Stimulated activated CD8-positive, alpha-beta memory T cell treated with anti-CD3 and anti-CD28 coated beads, Interleukin-4, amount 100 ng/mL, for 24 hours (primary cell): ENCODE measurements at places on chromosomes 1 and 21.

GRCh38 chr1:167991546-167991945 is 54.7 kb upstream of the MPC2 start:
- DNase-seq, result no peak

- no peak for DNase-seq
These were observed 84.2 kb downstream of the KIRREL1 start for GRCh38 chr1:158077411-158078256.

- DNase-seq, result no peak
These were observed 55.8 kb downstream of the RNF187 start for GRCh38 chr1:228542981-228543380.

GRCh38 chr21:45639206-45640000 is 4.1 kb upstream of the PCBP3 start:
- DNase-seq, result no peak

- DNase-seq, result no peak
These were observed 60.9 kb upstream of the POU2F1 start for GRCh38 chr1:167159782-167160181.

GRCh38 chr1:103525114-103525606 is 339 bp upstream of the RNPC3 start:
- no peak for DNase-seq

DNA sequence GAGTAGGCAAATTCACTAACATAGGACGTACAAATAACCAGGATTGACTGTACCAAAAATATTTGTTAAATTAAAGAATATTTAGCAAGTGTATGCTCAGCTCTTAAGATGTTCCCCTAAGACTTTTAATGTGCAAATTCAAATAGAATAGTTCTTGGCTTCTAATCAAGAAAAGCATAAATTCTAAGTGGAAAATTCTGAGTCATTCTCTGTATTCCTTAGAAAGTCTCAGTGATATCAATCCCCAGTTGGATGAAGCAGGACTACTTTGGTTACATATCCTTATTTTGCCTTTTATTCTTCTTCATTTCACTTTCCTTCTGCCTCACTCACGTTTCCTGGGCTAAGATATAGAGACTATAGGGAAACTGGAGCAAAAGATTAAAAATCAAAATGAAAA is 130.2 kb downstream of the IFI44 start:
- no peak for DNase-seq

DNA sequence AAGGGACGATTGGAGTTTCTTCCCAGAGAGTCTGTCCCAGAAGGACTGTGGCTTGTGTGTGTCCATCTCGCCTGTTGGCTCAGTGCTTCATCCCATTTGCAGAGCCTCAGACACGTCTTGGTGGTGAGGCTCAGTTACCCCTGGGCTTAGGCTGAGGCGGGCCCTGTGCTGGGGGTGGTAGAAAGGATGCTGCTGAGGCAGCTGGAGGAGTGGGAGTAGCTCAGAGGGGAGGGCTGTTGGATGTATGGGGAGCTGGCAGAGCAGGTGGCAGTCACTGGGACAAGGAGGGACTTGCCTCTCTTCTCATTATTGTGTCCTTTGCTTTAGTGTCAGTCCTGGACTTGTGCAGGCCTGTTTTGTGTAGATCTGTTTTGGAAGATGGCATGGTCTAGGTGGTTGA is 7.3 kb upstream of the MIIP start:
- DNase-seq, result no peak

DNA sequence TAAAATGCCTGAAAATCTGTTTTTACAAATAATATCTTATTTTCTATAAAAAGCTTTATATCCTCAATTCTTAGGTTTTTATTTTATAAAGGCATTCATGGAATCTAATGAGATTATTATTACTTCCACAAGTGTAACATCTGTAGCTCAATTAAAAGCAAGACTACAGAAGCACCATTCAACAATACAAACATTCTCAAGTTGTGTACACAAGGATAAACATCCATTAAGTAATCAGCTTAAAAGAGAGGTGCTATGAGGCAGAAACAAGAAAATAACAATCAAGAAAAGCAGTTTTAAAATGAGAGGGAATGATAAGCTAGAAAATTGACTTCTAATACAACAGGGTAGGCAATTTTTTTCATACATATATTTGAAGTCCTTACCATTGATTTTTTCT is 326.1 kb downstream of the MRPL39 start:
- DNase-seq, result no peak

GRCh38 chr1:37673920-37674319 is 18.4 kb upstream of the CDCA8 start:
- peak; percentile 30 for DNase-seq

GRCh38 chr1:36881068-36881405 is 153.3 kb downstream of the GRIK3 start:
- DNase-seq, result no peak

DNA sequence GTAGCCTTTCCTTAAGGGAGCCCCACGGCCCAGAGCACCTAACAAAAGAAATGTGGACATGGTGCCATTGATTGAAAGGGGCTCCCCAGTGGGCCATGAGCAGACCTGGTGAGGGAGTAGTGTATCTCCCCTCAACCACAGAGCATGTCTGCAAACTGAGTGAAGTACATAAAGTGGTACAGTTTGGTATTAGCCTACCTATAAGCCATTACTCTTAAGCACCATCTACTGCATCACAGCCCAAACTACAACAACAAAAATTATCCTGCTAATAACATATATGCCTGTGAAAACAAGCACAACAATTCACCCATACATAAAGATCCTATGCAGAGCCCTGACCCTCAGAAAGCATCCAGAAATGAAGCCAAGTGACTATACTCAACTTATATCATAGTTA is 407.8 kb downstream of the PTPRC start:
- no peak for DNase-seq

DNA sequence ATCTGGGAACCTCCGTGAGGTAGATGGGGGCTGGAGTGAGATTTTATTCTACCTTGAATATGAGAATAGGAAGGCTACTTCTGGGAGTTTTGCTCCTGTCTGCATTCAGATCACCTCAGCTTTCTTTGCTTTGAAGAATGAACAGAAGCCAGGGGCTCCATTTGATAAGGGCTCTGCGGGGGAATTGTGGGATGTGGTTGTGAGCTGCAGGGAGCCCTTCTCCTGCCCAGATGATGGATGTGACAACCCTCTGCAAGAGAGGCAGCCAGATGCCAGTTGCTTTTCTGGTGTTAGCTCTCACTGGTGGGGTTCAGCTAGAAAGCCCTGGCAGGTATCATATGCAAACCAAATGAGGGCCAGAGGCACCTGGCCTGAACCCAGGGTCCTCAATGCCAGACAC is 21.5 kb downstream of the IER5 start:
- no peak for DNase-seq

GRCh38 chr1:41108696-41109275 is 87.3 kb upstream of the SLFNL1 start:
- no peak for DNase-seq

DNA sequence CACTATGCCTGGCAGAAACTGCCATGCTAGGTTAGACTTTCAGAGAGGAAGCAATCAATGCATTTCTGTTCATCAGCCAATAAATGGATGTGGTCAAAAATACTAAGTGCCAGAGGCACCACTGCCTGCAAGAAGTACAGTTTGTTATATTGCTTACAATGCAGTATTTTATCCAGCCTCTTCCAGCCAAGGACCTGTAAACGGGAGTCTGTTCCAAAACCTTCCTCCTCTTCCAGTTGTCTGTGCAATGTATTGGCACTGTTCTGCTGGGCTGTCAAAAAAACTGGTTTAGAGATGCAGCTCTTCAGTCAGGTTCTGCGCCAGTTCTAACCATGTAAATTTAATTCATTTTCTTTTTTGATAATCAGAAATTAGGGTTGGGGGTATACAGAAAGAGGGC is 175.7 kb downstream of the EIF4G3 start:
- DNase-seq, result no peak

DNA sequence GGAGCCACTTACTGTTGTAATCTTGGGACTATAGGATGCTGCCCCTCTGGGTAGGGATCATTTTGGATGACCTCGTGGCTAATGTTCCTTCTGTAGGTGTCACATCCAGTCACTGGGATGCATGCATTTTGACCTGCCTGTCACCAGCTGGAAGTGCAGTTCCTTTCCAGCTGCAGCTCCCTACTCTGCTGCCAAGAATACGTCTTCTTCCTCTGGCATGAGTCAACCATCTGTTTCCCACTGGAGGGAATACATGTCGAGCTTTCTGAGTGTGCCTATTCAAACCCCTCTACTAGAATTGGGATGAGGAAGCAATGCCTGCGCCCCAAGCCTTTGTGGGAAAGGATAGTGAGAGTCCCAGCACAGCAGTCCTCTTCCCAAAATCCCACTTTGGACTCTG is 415.5 kb upstream of the ADAMTS5 start:
- DNase-seq, result no peak

DNA sequence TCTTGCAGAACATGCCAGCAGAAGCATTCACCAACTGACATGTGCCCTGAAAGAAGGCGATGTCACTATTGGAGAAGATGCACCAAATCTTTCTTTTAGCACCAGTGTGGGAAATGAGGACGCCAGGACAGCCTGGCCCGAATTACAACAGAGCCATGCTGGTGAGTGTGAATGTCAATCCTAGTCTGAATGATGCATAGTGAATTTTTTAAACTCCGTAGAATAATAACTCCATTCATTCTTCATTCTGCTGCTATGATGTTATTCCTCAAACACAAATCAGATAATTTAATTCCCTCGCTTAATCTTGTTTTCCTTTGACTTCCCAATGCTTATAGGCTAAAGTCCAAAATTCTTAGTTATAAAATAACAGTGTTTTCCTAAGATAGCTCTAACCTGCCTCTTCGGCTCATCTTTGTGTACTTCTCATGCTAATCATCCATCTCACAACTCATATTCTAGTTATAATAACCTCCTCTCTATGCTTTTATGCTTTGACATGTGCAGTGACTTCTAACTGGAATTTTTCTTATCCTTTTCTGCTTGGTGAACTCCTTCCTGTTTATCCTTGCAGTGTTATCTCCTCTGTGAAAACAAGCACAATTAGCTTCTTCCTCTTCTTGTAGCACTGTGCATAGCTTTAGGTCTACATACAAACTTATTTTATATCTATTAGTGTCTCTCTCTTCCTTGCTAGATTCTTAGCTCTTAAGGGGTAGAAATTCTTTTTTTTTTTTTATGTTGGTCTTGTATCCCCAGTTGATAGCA is 14.4 kb downstream of the SDCCAG8 start:
- DNase-seq, result no peak

DNA sequence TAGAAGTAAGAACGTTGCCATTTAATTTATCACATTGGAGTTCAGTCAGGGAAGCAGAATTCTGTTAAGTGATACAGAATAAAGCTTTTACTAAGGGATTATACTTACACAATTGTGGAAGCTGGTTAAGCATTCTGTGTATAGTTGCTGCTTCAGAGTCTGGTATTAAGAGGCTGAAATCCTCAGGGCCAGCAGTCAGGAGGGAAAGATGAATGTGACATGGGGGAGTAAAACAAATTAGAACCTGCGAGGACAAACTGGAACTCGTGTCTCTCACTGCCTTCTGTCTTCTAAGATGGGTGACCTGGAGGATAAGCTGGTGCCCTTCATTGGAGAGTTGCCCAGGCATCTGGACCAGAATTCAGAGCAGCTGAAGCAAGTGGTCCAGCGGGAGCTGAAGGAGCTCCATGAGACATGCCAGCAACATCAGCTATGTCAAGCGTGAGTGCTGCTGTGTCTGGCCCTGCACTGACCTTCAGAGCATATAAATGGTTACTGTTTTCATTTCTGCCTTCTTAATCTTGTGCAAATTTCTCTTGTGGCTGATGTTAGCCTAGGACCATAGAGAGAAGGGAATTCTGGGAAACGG is 23.0 kb downstream of the MARK1 start:
- no peak for DNase-seq

- DNase-seq, result no peak
These were observed 4.6 kb upstream of the ID3 start for GRCh38 chr1:23563755-23564374.

DNA sequence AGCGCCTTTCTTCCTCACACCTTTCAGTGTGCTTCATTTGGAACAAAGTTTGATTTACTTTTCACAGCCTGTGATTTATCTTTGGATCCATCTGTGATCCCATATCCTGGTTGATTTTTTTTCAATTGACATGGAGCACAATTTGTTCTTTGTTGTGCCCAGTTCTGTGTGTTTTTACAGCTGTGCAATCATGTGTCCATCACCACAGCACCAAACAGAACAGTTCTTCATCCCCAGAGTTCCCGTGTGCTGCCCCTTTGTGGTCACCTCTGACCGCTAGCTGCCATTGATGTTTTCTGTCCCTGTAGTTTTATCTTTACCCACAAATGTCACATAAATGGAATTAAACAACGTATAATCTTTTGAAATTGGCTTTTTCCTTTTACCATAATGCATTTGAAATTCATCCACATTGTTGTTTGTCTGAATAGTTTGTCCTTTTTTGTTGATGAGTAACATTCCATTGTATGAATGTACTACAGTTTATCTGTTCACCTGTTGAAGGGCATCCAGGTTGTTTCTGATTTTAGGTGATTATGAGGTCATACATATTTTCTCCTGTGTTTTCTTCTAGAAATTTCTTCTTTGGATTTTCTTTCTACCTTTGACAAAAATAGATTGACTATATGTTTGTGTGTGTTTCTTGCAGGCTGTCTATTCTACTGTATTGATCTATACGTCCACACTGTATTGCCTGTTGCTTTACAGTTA is 17.4 kb downstream of the MIGA1 start:
- no peak for DNase-seq

DNA sequence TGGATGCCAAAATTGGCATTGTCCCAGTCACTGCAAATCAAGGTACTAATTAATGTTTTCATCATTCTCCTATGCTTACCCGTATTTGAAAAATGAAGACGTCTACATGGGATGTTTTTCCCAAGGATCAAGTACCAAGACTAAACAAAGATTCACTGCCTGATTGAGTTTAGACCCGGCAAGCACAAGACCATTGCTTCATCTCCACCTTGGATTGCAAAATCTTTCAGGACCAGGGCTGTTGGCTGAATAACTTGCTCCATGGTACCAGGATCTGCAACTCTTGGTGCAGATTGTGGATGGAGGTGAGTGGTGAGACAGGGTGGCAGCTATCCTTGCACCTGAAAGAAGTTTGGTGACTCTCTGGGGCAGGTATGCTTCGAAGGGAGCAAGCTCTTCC is 122.5 kb upstream of the ETS2 start:
- no peak for DNase-seq

DNA sequence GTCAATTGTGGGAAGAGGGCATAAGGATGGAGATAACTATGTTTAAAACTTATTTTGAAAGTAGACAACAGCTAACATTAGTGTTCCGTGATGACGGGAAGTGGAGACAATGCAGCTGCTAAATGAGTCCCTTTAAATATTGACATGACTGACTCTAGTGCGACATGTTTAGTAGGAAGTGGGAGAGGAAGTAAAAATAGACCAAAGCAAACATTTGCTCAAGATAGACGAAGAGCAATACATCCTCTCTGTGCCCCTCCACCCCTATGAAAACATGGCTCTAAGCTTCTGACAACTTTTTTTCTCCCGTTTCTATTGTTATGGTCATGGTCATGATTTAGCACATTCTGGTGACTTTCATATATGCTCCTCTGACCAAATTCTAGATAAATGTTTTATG is 60.0 kb upstream of the HMCN1 start:
- DNase-seq, result no peak

GRCh38 chr1:31082385-31082784 is 16.9 kb upstream of the PUM1 start:
- no peak for DNase-seq

GRCh38 chr1:34419663-34420136 is 243.0 kb downstream of the C1orf94 start:
- no peak for DNase-seq
